Muscle of arm (tissue), 14 donors: ENCODE measurements at places on chromosomes 13 and 19. TPM values are rescaled to one million over a fixed set of nuclear protein-coding genes. Genes with fewer than 3 reads are reported as not detected.

GRCh38 chr19:10334588-10335351, 1.4 kb upstream of the RAVER1 start:
- DNase-seq: peak; percentile 85

The FLT3 gene
- polyA plus RNA-seq: 0.25 TPM

GRCh38 chr19:41535029-41535622, 40.8 kb upstream of the CEACAM21 start:
- DNase-seq: no peak

The F10 gene
- 17.9 TPM for polyA plus RNA-seq

GRCh38 chr13:39811696-39812095, 156.2 kb downstream of the COG6 start:
- DNase-seq: no peak

The MYH14 gene
- polyA plus RNA-seq: 34.1 TPM

DNA sequence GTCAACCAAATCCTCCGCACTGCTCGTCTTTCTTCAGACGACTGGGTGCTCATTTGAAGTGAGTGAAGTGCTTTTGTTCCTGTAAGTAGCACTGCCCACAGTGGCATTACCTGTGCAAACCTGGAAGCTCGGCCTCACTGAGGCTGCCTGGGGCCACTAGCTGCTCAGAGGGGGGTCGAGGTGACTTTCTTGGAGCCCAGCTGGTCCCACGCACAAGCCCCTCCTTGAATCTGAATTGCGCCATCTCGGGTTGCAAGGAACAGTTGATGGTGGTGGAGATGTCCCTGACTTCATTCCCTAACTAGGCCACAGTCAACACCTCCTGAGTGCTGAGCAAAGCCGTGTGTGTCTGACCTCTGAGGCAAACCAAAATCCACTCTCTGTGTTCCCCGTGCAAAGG, 79.3 kb upstream of the GPR183 start:
- no peak for DNase-seq

GRCh38 chr19:43351998-43352746, 1.3 kb upstream of the CD177 start:
- DNase-seq: no peak

GRCh38 chr13:61880578-61881283, 465.1 kb upstream of the PCDH20 start:
- no peak for DNase-seq

The DMPK gene
- 161 TPM for polyA plus RNA-seq

GRCh38 chr13:50456111-50456510, 387.4 kb downstream of the DLEU7 start:
- no peak for DNase-seq

DNA sequence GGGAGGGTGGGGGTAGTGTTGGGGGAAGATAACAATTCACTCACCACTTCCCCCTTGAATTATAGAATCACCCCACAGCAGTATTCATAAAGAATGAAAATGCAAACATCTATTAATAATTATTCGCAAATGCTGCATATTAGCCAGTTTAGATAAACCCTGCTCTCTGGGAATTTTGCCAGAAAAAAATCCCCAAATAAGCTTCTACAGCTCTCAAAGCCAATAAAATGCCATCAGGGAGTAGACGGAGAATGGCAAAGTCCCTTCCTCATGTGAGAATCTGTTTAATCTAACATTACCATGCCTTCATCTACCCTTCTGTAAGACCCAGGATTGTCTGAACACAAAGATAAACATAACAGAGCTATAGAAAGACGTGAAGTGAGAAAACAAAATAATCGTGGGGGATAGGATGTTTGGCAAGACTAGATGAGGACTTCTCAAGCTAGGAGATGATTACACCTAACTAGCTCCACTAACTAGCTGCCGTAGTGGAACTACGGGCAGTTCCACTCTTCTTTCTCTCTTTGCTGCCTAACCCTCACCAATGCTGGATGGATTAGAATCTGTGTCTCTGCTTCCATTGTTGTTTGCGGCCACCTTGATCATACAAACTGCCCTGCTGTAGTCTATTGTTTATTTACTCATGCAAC, 32.4 kb upstream of the CACNA1A start:
- no peak for DNase-seq

DNA sequence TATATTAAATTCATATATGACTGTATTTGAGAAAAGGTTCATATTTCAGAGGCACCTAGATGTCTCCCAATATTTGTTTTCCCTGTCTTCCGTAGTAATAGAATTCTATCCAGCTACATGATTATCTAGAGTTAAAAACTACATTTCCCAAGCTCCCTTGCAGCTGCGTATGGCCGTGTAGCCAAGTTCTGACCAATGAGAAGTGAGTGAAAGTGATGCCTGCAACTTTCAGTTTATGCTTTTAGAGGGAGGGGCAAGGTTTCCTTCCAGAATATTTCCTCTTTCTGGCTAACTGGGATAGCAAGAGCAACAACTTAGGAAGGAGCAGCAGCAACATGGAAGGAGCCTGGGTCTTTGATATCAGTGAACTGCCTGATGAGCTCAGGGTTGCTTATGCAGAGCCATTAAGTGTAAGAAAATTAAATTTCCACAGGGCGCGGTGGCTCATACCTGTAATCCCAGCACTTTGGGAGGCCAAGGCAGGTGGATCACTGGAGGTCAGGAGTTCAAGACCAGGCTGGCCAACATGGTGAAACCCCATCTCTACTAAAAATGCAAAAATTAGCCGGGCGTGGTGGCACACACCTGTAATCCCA, 23.2 kb upstream of the CYP2A13 start:
- DNase-seq: no peak

DNA sequence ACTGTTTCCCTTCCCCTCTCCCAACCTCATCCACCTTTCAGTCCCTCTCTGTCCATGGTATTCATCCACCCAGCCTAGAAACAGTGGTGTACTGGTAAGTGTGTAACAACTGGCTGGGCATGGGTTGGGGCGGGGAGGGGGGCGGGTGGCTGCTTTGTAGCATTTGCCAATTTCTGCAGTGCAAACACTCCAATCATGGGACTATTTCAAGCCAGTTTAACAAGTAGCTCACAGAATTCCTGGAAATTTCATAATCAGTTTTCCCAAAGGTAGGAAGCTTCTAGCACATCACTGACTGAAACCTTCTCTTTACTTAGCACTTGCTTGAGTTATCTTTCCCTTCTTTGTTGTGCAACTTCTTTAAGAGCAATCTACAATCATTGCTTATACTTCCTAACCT, 100.8 kb upstream of the WASF3 start:
- DNase-seq: no peak

The PTPRS gene
- polyA plus RNA-seq: 37.3 TPM

GRCh38 chr19:3732108-3732507, 23.9 kb downstream of the TJP3 start:
- no peak for DNase-seq

- no peak for DNase-seq
These were observed 2.8 kb upstream of the ANGPTL8 start for GRCh38 chr19:11236324-11237301.

DNA sequence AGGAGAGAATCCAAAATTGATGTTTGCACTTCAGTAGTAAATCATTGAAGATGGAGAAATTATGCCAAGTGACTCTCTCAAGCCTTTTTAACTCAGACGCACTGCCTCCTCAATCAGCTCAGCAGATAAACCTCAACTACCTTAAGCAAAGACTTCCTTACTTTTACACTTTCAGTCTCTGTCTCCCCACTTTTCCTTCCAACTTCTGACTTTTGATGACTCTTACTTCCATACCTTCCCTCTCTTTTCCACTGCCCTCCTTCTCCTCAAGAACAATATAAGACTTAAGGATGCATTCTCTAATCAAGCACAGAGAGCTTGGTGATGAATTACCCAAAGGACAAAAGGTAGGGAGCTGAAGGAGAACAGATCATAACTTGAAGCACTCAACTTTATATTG, 4.8 kb upstream of the DACH1 start:
- DNase-seq: no peak

DNA sequence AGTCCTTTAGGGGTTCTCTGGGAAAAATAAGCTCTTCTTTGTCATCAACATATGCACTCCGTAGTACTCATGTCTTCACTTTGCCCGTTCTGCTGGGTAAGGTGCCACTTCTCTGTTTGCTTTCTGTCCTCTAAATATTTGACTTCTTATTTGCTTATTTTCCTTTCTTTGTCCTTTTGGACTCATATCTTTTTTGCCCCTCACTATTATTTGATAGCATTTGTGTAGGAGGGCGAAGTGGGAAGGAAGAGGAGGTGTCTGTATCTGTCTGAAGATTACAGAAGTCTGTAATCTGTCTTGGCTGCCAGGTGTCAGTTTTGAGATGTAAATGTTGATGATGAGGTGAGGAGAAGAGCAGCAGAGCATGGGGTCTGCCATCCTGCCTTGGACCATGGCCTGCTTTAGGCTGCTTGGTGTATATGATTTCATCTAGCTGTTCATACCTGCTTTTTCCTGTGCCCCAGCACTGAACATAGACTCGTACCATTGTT, 30.8 kb downstream of the USPL1 start:
- no peak for DNase-seq

DNA sequence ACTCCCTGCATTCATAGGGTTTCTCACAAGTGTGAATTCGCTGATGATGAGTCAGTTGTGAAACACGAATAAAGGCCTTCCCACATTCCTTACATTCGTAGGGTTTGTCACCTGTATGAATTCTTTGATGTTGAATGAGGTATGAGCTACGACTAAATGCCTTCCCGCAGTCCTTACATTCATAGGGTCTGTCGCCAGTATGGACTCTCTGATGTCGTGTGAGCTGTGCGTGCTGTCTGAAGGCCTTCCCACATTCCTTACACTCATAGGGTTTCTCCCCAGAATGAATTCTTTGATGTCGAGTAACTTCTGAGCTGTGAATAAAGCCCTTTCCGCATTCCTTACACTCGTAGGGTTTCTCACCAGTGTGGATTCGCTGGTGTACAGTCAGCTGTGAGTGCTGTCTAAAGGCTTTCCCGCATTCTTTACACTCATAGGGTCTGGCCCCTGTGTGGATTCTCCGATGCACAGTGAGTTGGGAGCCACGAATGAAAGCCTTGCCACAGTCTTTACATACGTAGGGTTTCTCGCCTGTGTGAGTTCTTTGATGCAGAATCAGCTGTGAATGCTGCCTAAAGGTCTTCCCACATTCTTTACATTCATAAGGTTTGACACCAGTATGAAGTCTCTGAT, 30.5 kb upstream of the COX7A1 start:
- DNase-seq: no peak

DNA sequence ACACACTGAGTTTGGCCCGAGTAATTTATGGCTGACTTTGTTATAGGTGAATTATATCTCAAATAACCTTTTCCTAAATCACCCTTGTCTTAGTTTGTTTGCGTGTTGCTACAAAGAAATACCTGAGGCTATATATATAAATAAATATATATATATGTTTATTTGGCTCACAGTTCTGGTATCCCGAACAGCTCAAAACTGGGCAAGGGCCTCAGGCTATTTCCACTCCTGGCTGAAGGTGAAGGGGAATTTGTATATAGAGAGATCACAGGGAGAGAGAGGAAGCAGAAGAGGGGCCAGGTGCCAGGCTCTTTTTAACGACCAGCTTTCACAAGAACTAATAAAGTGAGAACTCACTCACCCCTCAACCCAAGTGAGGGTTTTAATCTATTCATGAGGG, 159.9 kb upstream of the STARD13 start:
- DNase-seq: no peak

DNA sequence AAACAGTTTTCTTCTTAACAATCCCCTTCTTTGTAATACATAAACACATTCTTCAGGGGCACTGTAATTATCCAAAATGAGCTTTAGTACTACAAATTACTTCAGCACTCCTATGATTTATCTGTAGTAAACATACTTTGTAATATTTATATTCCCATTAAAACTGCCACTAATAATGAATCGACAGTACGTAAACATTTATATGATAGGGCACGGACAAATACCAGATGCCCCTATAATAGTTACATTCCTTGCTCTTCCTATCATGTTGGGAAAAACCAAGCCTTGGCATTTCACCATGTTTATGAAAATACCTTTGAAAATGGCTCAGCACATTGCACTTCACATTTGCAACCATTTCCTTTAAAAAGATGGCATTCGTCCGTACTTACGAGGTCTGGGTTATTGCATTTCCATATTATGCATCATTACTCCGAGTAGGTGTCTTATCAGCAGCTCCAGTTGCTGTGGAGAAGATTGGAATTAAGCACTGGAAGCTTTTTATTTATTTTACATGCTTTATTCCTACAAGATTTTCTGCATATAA, 1043.4 kb downstream of the DIAPH3 start:
- no peak for DNase-seq

DNA sequence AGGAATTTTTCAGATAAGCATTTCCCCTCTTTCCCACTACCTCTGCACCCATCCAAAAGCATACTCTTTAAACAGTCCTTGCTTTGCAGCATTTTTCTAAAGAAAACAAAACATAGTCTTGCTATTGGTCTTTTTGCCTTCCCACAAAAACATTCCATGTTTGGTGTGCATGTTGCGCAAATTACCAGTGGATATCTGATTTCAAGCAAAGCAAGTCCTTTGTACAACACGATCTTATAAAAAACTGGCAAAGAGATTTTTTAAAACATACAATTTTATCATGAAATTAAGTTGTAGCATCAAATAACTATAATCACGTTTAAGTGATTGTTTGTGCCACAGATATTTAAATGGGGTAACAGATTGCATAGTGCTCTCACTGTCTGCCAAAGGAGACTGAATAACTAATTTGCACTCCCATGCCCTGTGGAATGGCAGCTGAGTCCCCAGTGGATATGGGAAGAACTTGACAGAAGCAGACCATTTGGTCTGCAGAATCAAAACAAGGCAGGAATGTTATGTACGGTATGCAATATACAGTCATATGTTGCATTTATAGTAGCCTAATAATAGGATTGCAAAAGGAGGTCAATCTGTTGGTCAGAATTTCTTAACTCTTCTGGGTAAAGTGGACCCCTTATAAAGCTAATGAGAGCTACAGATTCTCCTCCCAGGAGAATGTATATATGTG, 285.7 kb downstream of the TBC1D4 start:
- DNase-seq: peak; percentile 11

GRCh38 chr13:104953588-104953987, 1581.9 kb downstream of the EFNB2 start:
- no peak for DNase-seq

The TSSK6 gene
- polyA plus RNA-seq: 0.59 TPM

DNA sequence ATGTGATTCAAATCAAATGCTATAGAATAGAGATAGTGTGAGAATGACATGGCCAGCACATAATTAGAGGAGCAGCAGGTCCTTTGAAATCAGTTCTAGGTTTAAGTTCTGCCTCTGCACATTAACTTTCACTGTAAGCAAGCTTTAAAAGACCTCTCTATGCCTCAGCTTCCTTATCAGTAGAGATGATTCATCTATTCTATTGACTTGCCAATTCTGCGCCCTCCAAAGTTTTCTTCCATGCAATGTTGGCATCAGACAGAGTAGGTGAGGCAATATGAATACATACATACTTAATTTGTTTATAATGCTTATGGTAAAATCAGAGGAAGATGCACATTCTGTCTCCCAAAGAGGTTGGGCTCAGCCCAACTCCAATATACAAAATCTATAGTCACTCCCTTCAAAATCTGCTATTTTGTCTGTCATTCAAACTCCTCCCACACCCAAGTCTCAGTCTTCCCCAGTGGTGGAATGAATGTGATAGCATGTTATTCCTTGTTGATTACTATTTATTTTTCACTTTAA, 525.5 kb downstream of the RFC3 start:
- DNase-seq: no peak

GRCh38 chr19:13881692-13882418, 4.9 kb downstream of the NANOS3 start:
- DNase-seq: no peak

GRCh38 chr13:111389621-111390521, 69.4 kb downstream of the TEX29 start:
- no peak for DNase-seq

The SAE1 gene
- polyA plus RNA-seq: 79.3 TPM

GRCh38 chr13:105406551-105406950, 1128.9 kb downstream of the EFNB2 start:
- DNase-seq: no peak

The FSD1 gene
- 1.4 TPM for polyA plus RNA-seq
